Stimulated activated naive CD8-positive, alpha-beta T cell treated with anti-CD3 and anti-CD28 coated beads, Interleukin-15, Interleukin-2, amounts not matched to agents 100 U/mL and 50 U/mL, for 24 hours (primary cell): ENCODE measurements at places on chromosomes 7 and 10.
A peak's percentile ranks its signal among the peaks of the same experiment; 100 is the strongest.

DNA sequence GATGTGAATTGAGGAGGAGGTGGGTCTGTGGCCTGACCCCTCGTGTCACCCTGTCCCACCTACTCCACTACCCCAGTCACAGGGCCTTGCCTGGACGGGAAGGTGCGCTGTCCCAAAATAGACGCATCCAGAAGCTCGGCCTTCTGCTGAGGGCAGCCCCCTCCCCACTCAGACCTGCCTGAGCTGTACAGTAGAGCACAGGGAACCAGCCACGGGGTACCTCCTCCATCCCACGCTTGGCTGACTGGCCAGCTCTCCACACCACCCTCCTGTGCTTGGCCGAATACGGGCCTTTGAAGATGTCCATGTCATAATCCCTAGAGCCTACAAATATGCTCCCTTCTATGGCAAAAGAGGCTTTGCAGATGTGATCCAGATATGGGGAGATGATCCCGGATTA, 88.3 kb downstream of the CHST15 start:
- no peak for DNase-seq

DNA sequence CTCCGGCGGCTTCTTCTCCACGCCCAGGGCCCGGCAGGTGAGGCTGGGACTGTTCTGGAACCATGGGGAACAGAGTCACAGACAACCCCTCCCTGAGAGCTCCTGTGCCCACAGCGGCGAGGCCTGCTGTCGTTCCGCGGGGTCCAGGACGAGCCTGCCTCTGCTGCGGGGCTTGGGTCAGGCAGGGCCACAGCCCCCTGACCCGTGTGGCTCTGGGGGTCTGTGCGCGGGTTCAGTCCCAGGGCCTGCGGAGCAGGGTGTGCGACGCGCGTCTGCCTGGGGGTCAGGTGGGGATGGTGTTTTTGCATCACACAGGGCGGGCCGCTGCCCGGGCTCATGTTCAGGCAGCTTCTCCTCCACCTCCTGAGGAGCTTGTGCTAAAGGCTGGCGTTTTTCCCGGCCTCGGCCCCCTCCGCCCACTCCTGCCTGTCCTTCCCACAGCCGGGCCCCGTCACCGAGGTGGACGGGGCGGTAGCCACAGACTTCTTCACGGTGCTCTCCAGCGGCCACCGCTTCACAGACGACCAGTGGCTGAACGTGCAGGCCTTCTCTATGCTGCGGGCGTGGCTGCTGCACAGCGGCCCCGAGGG, 8.4 kb downstream of the AP5Z1 start:
- no peak for DNase-seq

DNA sequence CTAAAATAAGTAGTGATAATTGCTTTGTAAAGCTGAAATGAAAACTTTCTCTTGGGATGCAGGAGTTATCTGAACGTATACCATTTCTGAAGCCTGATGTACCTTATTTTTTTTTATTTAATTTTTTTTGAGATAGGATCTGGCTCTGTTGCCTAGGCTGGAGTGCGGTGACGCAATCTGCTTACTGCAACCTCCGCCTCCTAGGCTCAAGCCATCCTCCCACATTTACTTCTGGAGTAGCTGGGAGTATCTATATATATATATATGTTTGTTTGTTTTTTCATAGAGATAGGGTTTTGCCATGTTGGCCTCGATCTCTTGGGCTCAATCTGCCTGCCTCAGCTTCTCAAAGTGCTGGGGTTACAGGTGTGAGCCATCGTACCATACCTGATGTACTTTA, 2.4 kb downstream of the PMPCB start:
- DNase-seq, result no peak

- DNase-seq, result peak; percentile 36
Observed at GRCh38 chr10:95560278-95561176, 644 bp downstream of the SORBS1 start.

GRCh38 chr7:12827219-12827821, 139.9 kb downstream of the ARL4A start:
- DNase-seq, result no peak

- DNase-seq, result no peak
Observed at GRCh38 chr10:111705021-111705420, 478.5 kb downstream of the GPAM start.

- no peak for DNase-seq
Observed at GRCh38 chr7:75872073-75872782, 6.6 kb upstream of the RHBDD2 start.

DNA sequence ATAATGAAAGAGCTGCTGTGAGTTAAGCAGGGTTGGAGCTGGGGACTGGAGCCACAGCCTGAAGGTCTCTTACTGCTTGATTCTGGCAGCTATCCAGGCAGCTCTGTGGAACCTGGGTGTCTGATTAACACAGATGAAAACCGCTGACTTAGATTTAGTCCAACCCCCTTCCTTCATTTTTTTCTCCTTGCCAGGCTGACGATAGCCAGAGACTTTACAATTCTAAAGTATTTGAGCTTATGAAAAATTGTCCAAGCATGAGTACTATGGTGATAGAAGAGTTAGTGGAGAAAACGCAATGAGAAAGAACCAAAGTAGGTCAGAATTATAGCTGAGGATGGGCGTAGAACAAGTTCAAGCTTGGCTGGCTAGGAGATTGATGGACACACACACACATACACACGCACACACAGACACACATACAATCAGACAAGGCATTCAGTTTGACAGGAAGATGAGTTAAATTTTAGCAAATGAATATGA, 13.5 kb upstream of the GPR85 start:
- no peak for DNase-seq

GRCh38 chr10:66927251-66927935, 1.6 kb downstream of the LRRTM3 start:
- DNase-seq, result no peak

DNA sequence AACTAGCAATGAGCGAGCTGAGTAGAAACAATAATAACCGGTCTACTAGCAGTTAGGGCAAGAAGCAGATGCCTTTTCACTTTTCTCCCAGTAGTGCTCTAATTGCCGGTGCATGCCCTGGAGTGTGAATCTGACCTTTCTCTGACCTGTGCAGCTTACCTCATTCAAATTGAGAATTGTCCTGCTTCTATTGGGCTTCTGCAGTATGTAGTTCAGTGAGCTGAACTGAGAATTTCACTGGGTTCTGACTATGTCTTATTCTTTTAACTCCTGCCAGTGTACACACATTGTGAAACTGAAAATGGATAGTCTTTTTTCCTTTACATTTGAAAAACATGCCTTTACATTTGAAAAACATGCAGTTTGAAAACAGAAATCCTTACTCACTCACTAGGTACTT, 157.9 kb upstream of the GRM3 start:
- DNase-seq, result no peak

GRCh38 chr10:52479567-52479966, 165.5 kb downstream of the DKK1 start:
- no peak for DNase-seq

GRCh38 chr7:15764851-15765382, 78.4 kb upstream of the MEOX2 start:
- DNase-seq, result no peak

- DNase-seq, result no peak
Observed at GRCh38 chr10:89209718-89210117, 2.6 kb upstream of the CH25H start.

DNA sequence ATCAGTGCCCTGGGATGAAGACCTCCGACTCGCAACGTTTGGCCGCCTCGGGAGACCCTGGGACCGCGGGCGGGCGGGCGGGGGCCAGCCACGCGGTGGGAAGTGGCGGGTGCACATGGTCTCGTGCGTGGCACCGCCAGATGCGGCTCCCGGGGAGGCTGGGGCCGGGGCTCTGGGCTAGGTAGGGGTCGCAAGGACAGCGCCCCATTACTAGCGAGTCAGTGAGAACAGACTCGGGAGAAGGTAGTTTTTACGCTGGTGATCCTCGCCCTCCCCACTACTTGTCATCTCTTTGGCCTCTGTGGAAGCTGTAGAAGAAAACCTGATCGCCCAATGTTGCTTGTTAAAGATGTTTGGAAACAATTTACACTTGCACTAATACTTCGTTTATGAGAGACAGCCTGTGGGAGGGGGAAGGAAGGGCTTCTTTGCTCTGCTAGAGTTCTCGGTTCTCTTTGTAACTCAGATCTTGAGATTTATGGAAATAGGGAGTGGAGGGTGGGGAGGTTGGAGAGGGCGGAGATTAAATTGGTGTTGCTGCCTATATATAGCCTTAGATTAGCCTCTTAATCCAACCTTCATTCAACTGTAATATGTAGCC, 591 bp downstream of the BZW2 start:
- DNase-seq, result peak; percentile 9

- no peak for DNase-seq
Observed at GRCh38 chr7:154304740-154305700, 252.8 kb downstream of the DPP6 start.

DNA sequence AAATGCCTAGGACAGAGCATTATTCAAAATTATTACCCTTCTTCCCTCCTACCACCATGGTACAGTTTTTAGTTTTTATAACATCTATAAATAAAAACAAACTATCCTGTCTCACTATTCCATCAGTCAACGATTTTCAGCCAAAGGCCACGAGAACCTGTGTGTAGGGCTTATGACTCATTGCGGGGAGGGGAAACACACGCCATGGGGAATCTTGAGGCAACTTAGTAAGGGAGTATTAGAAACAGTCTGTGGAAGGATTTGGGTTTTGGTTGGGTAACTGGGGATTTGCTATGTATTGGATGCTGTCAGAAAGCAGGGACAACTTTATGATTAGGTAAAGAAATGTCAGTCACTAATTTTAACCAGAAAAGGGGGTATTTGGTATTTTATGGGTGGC, 14.7 kb downstream of the GPR141 start:
- DNase-seq, result no peak

DNA sequence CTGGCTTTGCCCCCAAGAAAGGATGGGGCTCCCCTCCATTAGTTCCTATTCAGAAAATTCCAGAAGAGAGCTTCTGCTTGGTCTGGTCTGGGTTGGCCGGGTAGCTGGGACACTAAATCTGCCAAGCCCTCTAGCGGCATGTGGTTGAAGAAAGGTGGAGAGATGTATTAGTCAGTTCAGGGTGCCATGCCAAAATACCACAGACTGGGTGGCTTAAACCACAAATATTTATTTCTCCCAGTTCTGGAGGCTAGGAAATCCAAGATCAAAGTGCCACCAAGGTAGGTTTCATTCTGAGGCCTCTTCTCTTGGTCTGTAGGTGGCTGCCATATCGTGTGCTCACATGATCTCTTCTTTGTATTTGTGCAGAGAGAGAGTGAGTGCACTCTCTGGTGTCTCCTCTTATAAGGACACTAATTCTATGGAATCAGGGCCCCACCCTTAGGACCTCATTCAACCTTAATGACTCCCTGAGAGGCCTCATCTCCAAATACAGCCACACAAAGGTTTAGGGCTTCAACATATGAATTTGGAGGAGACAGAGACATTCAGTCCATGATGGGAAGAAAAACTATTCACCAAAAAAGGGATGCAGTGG, 38.7 kb upstream of the MTPAP start:
- no peak for DNase-seq

DNA sequence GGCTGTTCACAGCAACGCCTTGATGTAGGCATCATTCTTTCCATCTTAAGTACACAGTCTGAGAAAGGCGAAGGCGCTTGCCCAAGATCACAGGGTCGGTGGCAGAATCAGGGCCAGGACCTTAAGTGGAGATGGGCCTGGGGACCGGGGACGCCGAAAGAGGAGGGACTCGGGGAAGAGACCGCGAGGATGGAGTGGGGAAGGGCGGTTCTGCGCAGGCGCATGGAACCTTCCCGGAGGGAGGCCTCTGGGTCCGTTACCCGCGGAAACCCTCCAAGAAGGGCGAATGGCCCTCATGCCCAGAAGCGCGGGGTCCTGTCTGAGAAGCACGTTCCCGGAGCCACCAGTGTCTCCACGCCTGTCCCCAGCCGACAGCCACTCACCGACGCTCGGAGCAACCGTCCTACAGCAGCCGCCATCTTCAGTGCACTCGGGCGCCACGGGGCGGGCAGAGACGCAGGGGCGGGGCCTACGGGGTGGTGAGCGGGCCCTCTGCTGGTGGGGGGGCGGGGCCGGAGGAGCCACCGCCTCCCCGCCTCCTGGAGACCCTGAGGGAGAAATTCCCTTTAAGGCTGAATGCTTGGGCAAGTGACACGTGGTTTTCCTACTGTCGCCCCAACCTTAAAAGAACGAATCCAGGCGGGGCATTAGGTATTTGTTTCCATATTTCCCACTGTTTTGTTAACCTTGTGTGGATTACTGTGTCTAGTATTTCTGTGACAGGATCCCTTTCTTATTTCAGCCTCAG, at the start of gene PRDX3:
Gene PRDX3 (minus strand): TSS at position 441 of the 748 bp plus-strand sequence. CDS start 22 bp downstream, at position 419.
- peak; percentile 97 for DNase-seq

DNA sequence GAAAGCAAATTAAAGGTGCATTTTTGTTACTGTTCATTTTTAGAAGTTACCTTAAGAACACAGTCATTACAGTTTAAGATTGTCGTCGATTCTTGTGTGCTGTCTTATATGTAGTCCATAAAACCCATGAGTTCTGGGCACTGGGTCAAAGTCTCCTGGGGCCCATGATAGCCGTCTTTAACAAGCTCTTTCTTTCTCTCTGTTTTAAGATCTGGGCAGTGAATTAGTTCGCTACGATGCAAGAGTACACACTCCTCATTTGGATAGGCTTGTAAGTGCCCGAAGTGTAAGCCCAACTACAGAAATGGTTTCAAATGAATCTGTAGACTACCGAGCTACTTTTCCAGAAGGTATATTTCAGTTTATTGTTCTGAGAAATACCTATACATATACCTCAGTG, 90.7 kb upstream of the CAPZA2 start:
- no peak for DNase-seq

DNA sequence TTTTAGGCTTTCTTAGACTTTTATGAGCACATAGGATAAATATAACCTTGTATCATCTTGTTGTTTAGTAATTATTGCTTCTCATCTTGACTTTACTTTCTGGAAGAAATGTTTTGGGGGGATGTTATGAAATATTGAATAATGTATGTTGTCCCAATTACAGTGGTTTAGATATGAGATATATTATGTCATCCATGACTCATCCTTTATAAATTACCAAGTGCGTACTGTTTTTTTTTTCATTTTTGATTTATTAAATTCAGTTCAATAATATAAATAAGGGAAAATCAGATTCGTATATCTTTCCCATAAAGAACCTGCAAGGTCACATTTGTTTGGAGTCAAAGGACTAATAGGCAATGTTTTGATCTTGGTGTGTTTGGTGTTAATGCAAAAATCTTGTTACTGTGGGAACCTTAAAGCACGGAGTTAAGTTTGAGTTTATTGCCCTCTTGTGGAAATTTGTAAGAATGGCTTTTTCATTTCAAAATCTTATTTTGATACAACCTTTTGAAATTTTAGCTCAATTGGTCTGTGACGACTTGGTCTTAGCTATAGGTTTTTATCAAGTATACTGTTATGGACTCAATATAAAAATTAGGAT, 108.6 kb downstream of the SRI start:
- no peak for DNase-seq

DNA sequence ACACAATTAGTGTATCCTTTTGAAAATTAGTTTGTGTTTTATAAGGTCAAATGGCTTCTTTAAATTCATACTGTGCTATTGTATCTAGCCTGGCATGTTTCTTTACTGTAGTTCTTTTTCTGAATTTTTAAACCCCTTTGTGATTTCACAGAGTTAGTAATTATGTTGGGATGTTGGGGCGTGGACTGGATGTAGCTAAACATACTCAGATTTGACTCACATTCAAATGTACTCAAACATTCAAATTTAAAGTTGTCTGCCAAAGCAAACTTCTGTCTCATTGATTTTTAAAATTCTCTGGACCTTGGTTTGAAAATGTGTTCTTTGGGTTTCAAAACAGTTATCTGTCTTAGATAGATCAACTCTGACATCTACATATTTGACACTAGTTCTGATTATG, 7.2 kb upstream of the NRP1 start:
- DNase-seq, result no peak

- no peak for DNase-seq
Observed at GRCh38 chr7:159158125-159158887, 13.6 kb upstream of the VIPR2 start.
